ENCODE measurements at places on chromosomes 12 and 14.

DNA sequence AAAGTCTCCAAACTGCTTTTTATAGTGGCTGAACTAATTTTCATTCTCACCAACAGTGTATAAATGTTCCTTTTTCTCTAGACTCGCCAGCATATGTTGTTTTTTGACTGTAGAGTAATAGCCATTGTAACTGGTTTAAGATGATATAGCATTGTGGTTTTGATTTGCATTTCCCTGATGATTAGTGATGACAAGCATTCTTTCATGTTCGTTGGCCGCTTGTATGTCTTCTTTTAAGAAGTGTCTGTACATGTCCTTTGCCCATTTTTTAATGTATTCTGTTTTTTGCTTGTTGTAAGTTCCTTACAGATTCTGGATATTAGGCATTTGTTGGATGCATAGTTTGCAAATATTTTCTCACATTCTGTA, 404.9 kb downstream of the FLRT2 start:
- no peak for DNase-seq

GRCh38 chr12:9334041-9334692, 126.0 kb upstream of the PZP start:
- no peak for DNase-seq

- DNase-seq = no peak
Observed at GRCh38 chr14:49485290-49485689, 100.9 kb downstream of the RPS29 start.

DNA sequence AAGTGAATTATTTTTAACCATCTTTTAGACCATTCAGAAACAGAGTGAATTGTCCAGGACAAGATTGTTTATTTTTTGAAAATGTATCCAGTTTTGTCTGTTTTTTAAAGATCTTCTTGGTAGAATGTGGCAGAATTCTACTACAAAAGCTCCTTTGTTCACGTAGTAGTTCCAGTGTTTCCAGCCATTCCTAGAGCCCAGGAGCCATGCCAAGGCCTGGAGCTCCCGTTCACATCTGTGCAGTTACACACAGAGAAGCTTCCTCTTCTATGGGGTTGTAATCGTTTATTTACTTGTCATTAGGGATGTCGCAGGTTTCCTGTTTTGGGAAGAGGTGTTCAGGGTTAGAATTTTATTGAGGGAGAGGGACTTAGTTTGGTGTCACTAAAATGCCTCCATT, 409.8 kb downstream of the NPAS3 start:
- no peak for DNase-seq

- peak; percentile 89 for DNase-seq
Observed at GRCh38 chr14:23068789-23069412, 11.6 kb upstream of the CDH24 start.

DNA sequence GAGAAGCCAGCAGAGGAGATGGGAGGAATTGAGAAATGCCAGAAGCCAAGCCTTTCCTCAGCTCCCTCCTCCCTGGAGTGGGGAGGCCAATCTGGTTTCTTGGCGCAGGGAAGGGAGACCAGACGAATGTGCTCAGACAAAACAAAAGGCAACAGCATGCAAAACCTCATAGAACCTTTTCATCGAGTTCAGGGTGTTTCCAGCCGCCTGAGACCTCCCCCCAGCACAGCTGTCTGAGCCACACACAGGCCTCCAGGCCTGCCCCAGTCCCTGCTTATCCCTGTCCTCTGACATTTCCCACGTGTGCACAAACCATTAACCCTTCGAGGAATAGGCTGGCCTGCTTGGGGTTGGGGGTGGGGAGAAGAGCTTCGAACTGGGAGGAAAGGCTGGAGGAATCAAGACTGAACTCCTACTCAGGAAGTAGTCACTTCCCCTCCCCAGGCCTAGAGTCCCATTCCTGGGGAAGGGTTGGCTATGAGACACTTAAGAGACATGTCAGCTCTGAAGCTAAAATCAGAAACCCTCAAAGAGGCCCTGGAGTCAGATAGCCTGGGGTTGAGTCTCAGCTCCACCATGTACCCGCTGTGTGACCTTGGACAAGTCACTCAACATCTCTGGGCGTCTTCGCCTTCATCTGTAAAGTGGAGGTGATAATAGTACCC, 10.7 kb downstream of the TBX3 start:
- DNase-seq = peak; percentile 86

- no peak for DNase-seq
Observed at GRCh38 chr12:14387219-14387871, 21.9 kb downstream of the ATF7IP start.

Measured in iris pigment epithelial cell (primary cell).